ENCODE measurements at places on chromosomes 12 and 14. TPM values are rescaled to one million over a fixed set of nuclear protein-coding genes. Genes with fewer than 3 reads are reported as not detected.

The CLEC4C gene
- not detected for total RNA-seq

The SLC25A21 gene
- not detected for total RNA-seq

The BICDL1 gene
- 133 TPM for total RNA-seq

The LRP1-AS gene
- not detected for total RNA-seq

The GLTP gene
- total RNA-seq, result 18.1 TPM

- no peaks in the 10 kb centered on the region for H3K36me3 ChIP-seq
- no peaks in the 10 kb centered on the region for H3K4me1 ChIP-seq
- H3K4me3 ChIP-seq, result no peak overlapping the region
- no peak for DNase-seq
These were observed 80.4 kb downstream of the TTC8 start for GRCh38 chr14:88904864-88905263.

DNA sequence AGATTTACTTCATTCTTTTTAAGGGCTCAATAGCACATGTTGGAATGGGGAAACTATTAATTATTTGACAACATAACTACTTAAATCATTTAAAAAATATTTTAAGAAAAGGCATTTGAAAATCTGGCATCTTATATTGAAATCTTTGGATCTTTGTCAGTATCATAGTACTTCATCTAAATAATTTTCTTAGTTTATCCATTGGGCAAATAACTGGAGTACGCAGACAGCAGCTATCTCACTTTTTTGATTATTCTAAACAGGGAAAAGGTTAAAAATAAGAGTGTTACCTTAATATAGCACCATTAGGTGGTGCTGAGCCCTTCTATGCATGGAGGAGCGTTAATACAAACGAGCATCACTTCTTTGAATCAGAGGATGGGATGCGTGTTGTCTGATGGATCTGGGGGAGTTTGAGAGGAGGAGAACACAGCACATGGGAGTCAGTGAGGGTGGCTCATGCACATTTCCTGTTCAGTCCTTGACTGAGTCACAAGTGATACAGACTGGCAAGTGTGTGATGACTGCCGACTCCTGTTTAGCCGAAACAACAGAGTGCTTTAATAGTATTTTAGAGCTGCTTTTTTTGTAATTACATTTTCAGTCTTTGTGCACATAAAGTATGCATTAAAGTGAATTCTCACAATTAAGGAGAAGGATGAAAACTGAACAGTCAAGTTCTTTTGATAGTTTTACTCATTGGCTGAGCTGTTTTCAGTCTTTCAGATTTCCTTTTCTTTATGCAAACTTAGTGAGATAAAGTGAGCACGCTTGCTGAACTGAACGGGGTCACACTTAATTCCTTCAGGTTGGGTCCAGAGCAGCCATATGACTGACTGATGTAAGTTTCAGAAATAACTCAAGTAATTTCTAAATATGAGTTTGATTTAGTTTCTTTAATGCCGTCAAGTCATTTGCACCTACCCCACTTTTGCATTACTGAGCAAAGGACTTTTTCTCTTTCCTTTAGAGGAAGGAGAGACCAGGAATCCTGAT lies 92.7 kb downstream of the DIP2B start:
- DNase-seq, result peak; percentile 85
- no peaks in the 10 kb centered on the region for H3K27me3 ChIP-seq
- H3K4me3 ChIP-seq, result peak overlapping the region; percentile 57
- H3K27ac ChIP-seq, result peak overlapping the region; percentile 95
- peaks cover 49% of the 10 kb centered on the region for H3K4me1 ChIP-seq

DNA sequence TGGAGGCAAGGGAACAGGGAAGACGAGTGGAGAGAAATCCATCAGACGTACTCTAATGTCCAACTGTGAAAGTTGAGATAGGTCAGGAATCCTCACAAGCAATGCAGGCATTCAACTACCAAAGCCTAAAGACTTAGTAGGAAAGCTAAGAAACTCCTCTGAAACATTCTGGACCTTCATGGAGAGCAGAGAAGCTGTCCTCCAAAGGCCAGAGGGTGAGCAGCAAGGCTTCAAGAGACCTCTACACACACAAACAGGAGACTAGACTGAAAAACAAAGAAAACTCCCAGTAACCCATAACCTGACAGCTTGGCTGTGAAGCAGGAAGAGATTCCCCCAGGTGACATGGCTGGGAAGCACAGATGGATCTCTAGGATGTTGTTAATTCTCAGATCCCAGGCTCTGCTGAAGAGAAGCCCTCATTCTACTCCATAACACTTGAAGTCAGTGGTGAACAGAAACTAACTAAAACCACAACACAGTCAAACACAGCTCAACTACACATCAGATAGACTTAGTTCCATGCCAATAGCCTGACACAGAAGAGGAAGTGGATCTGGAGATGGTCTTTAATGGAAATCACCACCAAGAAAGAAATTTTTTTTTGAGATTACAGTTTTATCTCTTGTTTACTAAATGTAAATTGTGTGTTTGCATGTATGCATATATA lies 23.2 kb upstream of the LYZ start:
- peaks cover 39% of the 10 kb centered on the region for H3K4me1 ChIP-seq
- H3K36me3 ChIP-seq, result no peaks in the 10 kb centered on the region
- no peak overlapping the region for H3K4me3 ChIP-seq
- H3K27ac ChIP-seq, result no peak overlapping the region
- no peak for DNase-seq

- DNase-seq, result no peak
- no peak overlapping the region for H3K4me3 ChIP-seq
- H3K4me1 ChIP-seq, result peaks cover 3% of the 10 kb centered on the region
- H3K27ac ChIP-seq, result no peak overlapping the region
These were observed 10.7 kb downstream of the FGF6 start for GRCh38 chr12:4434706-4435425.

DNA sequence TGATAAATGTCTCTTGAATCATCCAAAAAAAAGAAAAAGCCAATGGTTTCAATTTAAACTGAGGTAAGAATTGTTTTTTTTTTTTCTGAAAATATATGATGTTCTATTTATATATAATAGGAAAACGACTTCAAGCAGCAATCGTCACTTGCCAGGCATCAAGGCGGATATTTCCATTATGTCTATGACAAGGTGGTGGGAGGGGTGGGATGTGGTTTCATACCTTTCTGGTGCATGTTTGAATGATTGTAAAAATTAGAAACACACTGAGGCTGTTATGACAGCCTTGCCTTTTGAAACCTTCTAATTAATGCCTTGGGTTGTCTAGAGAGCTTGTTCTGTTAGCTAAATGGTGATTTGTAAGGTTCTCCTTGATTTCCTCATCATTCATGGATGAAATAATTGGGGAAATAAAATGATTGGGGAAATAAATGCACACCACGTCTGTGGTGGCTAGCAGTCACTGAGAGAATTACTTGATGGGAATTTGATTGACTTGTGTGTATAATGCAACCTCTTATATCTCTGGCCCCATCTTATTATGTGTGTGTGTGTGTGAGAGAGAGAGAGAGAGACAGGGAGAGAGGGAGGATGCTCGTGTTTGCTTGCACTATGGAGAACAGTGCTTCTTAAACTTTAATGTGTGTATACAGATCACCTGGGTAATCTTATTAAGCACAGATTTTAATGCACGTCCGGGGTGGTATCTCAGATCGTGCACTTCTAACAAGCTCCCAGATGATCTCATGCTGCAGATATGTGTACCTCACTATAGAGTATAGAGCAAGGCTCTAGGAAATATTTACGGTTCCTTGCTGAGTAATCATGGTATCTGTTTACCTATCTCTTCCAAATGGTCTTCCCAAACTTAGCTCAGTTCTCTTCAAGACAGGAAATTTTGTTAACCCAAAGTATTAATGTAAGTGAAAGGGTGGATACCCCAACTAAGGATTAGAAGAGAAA lies 502.6 kb downstream of the DIO2 start:
- H3K4me3 ChIP-seq, result no peak overlapping the region
- H3K4me1 ChIP-seq, result no peaks in the 10 kb centered on the region
- no peak for DNase-seq

DNA sequence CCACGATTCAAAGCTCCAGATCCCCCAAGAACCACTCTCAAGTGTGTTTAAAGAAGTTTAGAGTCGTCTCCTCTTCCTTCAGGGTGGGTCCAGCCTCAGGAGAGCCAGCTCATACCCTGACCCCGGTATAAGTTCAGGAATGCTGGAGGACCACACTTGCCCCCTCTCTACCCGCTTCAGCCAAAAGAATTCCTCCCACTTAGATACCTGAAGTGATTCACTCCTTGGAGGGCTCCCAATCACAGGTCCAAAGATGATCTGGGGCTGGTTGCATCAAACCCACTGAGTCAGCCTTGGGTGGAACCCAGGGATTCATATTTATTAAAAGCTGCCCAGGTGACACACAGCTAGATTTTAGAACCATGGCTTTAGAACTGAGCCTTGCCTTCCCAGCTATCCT lies 133.5 kb upstream of the PARP11 start:
- DNase-seq, result no peak
- H3K4me1 ChIP-seq, result no peaks in the 10 kb centered on the region
- H3K27ac ChIP-seq, result no peak overlapping the region
- no peaks in the 10 kb centered on the region for H3K36me3 ChIP-seq
- no peak overlapping the region for H3K4me3 ChIP-seq

All from activated naive CD4-positive, alpha-beta T cell treated with anti-CD3 and anti-CD28 coated beads for 36 hours (primary cell).